CD8-positive, alpha-beta T cell (primary cell): ENCODE measurements at places on chromosomes 12 and 14.

GRCh38 chr14:22334627-22335026 lies 254.4 kb downstream of the DAD1 start:
- DNase-seq: no peak

- no peak for DNase-seq
These were observed 360.4 kb downstream of the PCNX1 start for GRCh38 chr14:71267691-71268090.

GRCh38 chr12:89880690-89881350 lies 172.2 kb upstream of the ATP2B1 start:
- DNase-seq: peak; percentile 53

GRCh38 chr12:54032627-54033100 lies at the start of gene HOXC5:
Gene HOXC5, plus strand, starts transcription at chr12:54033050. Its CDS starts 73 bp downstream, at chr12:54033123.
- DNase-seq: peak; percentile 82

- DNase-seq: no peak
These were observed 7.5 kb downstream of the TMEM52B start for GRCh38 chr12:10186299-10186698.

GRCh38 chr14:59130462-59130861 lies 58.0 kb upstream of the DAAM1 start:
- no peak for DNase-seq
